T-cell (primary cell): ENCODE measurements at places on chromosomes 1 and 21.

DNA sequence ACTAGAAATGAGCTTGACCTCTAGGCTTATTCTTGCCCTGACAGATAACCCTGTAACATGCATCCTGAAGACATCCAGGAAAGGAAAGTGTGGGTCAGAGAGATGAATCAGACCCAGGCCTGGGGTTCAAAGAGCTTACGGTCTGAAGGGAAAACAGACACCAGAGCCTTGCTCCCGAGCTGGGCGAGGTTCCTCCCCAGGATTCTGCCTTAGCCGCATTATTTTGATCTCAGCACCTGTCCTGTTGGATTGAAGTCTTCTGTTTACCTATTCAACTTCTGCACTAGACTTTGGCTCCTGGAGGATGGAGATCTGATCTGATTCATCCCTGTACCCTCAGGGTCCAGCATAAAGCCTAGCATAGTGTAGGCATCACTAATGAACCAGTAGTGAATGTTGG is 1.9 kb downstream of the CYP4B1 start:
- H3K27ac ChIP-seq: no peak overlapping the region
- no peaks in the 10 kb centered on the region for H3K36me3 ChIP-seq
- H3K27me3 ChIP-seq: peaks cover 16% of the 10 kb centered on the region
- no peak overlapping the region for H3K4me3 ChIP-seq
- no peaks in the 10 kb centered on the region for H3K4me1 ChIP-seq

DNA sequence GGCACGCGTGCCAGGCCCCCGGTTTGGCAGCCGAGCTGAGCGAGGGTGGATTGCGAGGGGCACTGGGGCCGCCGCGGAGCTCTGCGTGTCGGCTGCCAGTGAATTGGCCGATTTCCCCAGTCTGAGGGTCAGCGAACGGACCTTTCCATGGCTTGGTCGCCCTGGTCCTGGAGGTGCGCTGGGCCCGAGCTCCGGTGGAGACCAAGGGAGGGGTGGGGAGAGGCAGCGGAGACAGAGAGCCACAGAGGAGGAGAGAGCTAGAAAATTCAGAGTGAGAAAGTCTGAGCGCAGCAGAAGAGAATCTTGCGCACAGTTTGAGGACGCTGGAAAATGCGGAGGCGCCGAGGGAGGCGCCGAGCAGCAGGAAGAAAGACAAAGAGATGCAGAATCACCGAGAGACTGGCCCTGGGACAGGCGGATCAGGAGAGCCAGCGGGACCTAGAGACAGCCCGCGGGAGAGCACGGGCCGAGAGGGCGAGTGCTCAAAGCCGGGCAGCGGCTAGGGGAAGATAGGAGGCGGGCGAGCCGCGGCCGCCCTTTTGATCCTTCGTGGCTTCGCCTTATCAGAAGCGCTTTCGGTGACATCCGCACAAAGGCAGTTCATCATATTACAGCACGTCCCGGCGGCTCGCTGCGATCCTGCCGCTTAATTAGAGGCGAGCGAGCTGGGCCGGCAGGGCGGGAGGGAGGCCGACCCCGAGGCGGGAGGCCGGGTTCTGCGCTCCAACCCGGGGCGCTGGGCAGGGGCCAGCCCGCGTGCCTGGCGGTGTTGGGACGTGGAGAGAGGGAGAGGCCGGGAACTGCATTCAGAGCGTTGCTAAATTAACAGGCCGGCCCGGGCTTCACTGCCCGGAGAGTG is 12.7 kb downstream of the PAX7 start:
- H3K27ac ChIP-seq: no peak overlapping the region
- no peaks in the 10 kb centered on the region for H3K36me3 ChIP-seq
- peaks cover 22% of the 10 kb centered on the region for H3K27me3 ChIP-seq

DNA sequence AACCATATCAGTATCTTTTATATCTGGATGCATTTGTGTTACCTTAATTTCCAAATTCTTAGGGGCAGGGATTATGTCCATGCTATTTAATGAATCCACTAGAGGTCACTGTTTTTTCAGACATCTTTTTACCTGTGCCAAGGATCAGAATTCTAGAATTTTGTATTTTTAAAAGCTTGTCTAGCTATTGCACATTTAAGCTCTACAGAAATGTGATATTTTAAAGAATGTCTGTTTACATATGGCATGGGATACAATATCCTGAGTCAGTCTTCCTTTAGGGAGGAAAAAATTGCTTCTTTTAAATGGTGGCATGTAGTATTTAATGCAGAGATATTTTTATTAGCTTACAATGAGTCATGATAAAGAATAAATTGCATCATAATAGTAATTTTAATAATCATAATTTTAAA is 11.3 kb downstream of the RPAP2 start:
- no peak for DNase-seq
- H3K27ac ChIP-seq: no peak overlapping the region
- H3K27me3 ChIP-seq: no peaks in the 10 kb centered on the region
- H3K4me1 ChIP-seq: peaks cover 19% of the 10 kb centered on the region
- H3K4me3 ChIP-seq: no peak overlapping the region

- H3K36me3 ChIP-seq: no peaks in the 10 kb centered on the region
- no peak for DNase-seq
Observed at GRCh38 chr1:246040200-246040890, 466.7 kb downstream of the SMYD3 start.

GRCh38 chr1:172136925-172137324 is 283.6 kb upstream of the C1orf105 start:
- H3K4me1 ChIP-seq: no peaks in the 10 kb centered on the region
- H3K27me3 ChIP-seq: no peaks in the 10 kb centered on the region
- no peak overlapping the region for H3K4me3 ChIP-seq
- no peaks in the 10 kb centered on the region for H3K36me3 ChIP-seq

GRCh38 chr1:32249831-32250525 is 1.1 kb upstream of the LCK start:
- peak overlapping the region; percentile 84 for H3K4me3 ChIP-seq
- peak overlapping the region; percentile 96 for H3K27ac ChIP-seq
- peak; percentile 83 for DNase-seq
- no peaks in the 10 kb centered on the region for H3K27me3 ChIP-seq
- peaks cover 28% of the 10 kb centered on the region for H3K4me1 ChIP-seq

DNA sequence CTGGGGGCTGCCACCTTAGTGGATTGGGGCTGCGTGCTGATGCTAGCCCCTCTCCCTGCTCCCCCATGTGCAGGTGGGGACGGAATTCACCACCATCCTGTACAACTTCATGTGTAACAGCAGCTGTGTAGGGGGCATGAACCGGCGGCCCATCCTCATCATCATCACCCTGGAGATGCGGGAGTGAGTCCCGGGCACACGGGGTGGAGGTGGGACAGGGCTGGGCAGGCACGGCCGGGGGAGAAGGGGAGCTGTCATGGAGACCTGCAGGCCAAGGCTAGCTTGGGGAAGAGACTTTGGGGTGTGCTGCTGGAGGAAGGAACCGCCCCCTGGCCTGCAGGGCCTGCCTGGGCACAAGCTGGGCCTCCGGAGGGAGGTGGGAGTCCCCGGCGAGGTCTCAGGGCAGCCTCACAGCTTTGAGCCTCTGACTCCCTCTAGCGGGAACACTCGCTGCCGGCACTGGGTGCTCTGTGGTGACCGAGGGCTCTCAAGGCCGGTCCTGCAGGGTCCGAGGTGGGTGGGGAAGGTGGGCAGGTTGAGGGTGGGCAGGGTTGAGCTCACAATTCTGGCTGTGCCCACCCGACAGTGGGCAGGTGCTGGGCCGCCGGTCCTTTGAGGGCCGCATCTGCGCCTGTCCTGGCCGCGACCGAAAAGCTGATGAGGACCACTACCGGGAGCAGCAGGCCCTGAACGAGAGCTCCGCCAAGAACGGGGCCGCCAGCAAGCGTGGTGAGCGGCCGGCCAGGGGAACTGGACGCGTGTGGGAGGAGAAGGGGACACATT is 25.0 kb upstream of the CCDC27 start:
- H3K4me1 ChIP-seq: peaks cover 4% of the 10 kb centered on the region
- H3K36me3 ChIP-seq: no peaks in the 10 kb centered on the region
- H3K27me3 ChIP-seq: peaks cover 55% of the 10 kb centered on the region
- H3K4me3 ChIP-seq: no peak overlapping the region
- DNase-seq: no peak
- no peak overlapping the region for H3K27ac ChIP-seq

- H3K36me3 ChIP-seq: no peaks in the 10 kb centered on the region
- H3K4me3 ChIP-seq: no peak overlapping the region
- no peaks in the 10 kb centered on the region for H3K27me3 ChIP-seq
Observed at GRCh38 chr1:204219971-204220616, 6.3 kb upstream of the GOLT1A start.

- no peak overlapping the region for H3K27ac ChIP-seq
- H3K4me1 ChIP-seq: peaks cover 33% of the 10 kb centered on the region
- no peak overlapping the region for H3K4me3 ChIP-seq
- no peaks in the 10 kb centered on the region for H3K36me3 ChIP-seq
- peaks cover 9% of the 10 kb centered on the region for H3K27me3 ChIP-seq
Observed at GRCh38 chr1:27572679-27573426, 31.1 kb downstream of the AHDC1 start.
